ENCODE measurements at places on chromosomes 4 and X.

- DNase-seq: no peak
Observed at GRCh38 chr4:35918491-35918977, 325.8 kb downstream of the ARAP2 start.

GRCh38 chrX:107721318-107721717, 54.3 kb downstream of the TSC22D3 start:
- DNase-seq: no peak

GRCh38 chr4:77021614-77022089, 54.1 kb downstream of the CCNI start:
- no peak for DNase-seq

GRCh38 chr4:16117164-16117563, 33.3 kb upstream of the PROM1 start:
- DNase-seq: no peak

- DNase-seq: no peak
Observed at GRCh38 chrX:151812661-151813060, 78.1 kb downstream of the CNGA2 start.

DNA sequence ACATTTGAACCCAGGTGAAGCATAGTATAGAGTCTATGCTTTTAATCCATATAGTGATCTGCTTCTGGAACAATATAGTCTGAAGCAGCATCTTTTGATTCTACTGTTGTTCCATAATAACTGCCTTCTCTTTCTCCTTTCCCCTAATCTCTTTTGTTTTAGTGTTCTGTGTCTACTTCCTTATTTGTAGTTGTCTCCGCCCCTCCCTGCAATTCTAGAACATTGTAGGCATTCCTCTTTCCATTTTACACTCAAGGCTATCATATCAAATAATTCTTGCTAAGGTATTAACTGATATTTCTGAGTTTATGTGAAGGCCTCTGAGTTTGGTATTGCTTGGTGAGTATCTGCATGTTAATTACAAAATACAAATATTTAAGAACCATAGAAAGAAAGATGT, 11.6 kb downstream of the BLTP1 start:
- DNase-seq: no peak

GRCh38 chr4:40321574-40322275, 13.4 kb upstream of the CHRNA9 start:
- no peak for DNase-seq

DNA sequence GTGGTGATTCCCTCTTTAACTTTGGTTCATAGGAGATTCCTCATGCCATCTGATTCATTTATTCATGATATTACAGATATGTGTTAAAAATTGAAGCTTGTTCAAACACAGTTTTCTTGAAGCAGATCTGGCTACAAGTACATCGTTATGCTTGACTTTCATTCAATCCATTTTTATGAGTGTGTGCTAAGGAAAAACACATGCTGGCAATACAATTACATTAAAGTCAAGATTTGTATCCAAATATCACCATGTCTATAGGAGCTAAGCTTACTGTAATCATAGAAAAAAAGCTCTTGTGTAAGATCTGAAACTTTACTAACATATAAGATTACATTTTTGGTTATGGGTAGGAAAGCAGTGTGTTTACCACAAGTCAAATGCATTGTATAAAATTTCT, 151.8 kb upstream of the FAT1 start:
- no peak for DNase-seq

DNA sequence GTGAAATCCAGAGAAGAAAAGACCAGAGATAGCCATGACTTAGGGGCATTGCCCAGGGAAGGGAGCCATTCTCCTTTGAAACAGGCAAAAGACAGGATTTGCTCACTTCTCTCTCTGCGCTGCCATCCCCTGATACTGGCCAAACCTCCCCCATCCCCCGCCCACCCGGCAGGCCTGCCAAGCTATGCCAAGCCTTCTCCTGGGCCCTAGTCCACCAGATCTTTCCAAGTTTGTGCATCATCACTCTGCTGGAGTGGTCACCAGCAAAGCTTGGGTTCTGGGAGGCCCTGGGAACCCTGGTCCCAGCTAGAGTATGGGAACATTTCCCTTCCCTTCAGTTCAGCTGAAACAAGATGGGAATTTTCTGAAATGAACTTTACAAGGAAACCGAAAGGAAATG, 18.4 kb downstream of the EFNB1 start:
- no peak for DNase-seq
